Activated CD8-positive, alpha-beta T cell treated with anti-CD3 and anti-CD28 coated beads, Interleukin-2, amount 10 ng/mL, durations not matched to agents 7 days and 5 days (primary cell): ENCODE measurements at places on chromosomes 4 and X. TPM values are rescaled to one million over a fixed set of nuclear protein-coding genes. Genes with fewer than 3 reads are reported as not detected.

DNA sequence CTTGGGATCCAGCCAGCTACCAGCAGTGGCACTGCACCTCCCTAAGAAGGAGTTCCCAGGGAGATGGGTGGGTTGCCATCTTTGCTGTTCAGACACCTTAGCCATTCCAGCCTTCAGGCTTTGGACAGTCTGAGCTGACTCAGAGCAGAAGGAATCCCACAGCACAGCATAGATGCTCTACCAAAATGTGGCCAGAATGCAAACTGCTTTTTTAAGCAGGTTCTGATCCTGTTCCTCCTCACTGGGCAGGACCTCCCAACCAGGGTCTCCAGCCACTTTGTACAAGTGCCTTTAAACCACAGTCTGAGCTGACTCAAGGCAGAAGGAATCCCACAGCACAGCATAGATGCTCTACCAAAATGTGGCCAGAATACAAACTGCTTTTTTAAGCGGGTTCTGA is 209.0 kb downstream of the NPNT start:
- no peaks in the 10 kb centered on the region for H3K4me1 ChIP-seq
- DNase-seq: no peak
- H3K4me3 ChIP-seq: no peak overlapping the region
- H3K27me3 ChIP-seq: no peaks in the 10 kb centered on the region

DNA sequence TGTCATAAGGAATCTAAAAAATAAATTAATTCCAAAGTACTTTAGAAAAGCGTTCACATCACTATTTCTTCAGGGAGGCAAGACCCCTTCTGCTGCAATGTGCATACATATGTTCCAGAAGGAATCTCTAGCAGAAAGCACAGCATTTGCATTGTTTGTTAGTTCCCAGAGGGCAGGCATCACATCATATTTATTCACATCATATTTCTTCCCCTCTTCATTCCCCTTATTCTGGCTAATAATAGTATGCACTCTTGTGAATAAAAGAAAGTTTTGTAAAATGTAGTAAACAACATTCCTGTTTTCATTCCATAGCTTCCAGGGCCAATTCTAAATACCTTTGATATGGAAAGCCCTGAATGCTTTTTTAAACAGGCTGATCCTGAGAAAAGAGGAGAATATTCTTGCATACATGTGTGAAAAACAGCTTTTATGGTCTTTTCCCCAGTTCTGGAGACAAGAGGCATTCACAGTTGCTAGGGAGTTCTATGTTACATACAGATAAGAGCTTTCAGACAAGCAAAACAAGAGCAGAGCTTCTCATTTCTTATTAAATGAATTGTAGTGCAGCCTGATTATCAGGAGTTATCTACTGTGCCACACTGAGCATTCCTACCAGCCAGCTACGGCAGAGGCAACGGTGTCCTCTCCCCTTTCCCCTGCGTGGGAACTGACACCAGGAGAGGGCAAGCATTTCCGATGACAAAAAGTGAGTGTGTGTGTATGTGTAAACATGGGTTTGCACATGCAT is 15.2 kb downstream of the GATB start:
- no peak overlapping the region for H3K4me3 ChIP-seq
- H3K4me1 ChIP-seq: no peaks in the 10 kb centered on the region
- no peak overlapping the region for H3K27ac ChIP-seq

GRCh38 chrX:37967714-37968113 is 38.6 kb upstream of the SYTL5 start:
- H3K27ac ChIP-seq: no peak overlapping the region
- H3K36me3 ChIP-seq: no peaks in the 10 kb centered on the region
- DNase-seq: no peak
- no peaks in the 10 kb centered on the region for H3K27me3 ChIP-seq
- no peaks in the 10 kb centered on the region for H3K4me1 ChIP-seq

DNA sequence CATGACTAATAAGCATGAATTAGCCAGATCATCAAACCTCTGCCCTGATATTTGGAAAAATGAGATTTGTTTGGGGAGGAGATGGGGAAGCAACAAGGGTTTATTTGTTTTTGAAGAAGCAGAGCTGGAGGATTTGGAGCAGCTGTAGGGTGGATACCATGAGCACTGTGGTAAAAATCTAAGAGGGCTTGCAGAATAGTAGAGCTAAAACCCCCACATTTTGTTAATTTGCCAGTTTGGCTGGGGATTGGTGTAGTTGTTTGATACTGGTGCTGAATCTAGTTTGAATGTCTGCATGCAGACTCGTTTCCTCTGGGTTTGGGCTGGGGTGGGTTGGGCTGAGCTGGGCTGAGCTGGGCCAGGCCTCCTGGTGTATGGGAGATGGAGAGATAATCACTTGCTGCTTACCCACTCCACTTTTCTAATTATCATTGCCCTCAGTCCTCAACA is 43.7 kb downstream of the SMAD1 start:
- H3K4me1 ChIP-seq: no peaks in the 10 kb centered on the region
- H3K27me3 ChIP-seq: no peaks in the 10 kb centered on the region
- no peaks in the 10 kb centered on the region for H3K36me3 ChIP-seq
- no peak for DNase-seq
- H3K4me3 ChIP-seq: no peak overlapping the region

Gene FHDC1
- total RNA-seq: 0.24 TPM

Gene C4orf54
- total RNA-seq: not detected

Gene SSX1
- total RNA-seq: not detected

- no peak for DNase-seq
- no peak overlapping the region for H3K27ac ChIP-seq
- H3K36me3 ChIP-seq: peaks cover 4% of the 10 kb centered on the region
- peaks cover 4% of the 10 kb centered on the region for H3K4me1 ChIP-seq
These were observed 25.3 kb upstream of the S100P start for GRCh38 chr4:6668391-6668790.

Gene XAGE1A
- total RNA-seq: not detected

GRCh38 chr4:21819086-21819485 is 129.5 kb downstream of the KCNIP4 start:
- no peaks in the 10 kb centered on the region for H3K4me1 ChIP-seq
- H3K27ac ChIP-seq: no peak overlapping the region
- no peak overlapping the region for H3K4me3 ChIP-seq
- no peaks in the 10 kb centered on the region for H3K27me3 ChIP-seq

- H3K4me3 ChIP-seq: no peak overlapping the region
- DNase-seq: no peak
- H3K27ac ChIP-seq: no peak overlapping the region
- no peaks in the 10 kb centered on the region for H3K4me1 ChIP-seq
- no peaks in the 10 kb centered on the region for H3K27me3 ChIP-seq
- H3K36me3 ChIP-seq: no peaks in the 10 kb centered on the region
These were observed 98.2 kb downstream of the ARSJ start for GRCh38 chr4:113881256-113881655.

Gene UNC5C
- total RNA-seq: not detected

DNA sequence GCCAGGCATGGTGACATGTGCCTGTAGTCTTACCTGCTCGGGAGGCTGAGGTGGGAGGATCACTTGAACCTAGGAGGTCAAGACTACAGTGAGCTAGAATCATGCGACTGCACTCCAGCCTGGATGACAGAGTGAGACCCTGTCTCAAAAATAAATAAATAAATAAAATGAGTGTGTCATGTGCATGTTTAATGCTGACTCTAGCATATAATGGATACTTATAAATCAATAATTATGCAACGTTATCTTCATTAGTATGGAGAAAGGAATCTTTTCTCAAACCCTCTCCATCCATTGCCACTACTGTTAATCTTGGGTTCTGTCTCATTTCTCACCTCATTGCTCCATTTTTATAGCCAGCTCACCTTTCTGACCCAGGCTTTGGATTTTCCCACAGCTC is 189.5 kb upstream of the RPL34 start:
- H3K27me3 ChIP-seq: no peaks in the 10 kb centered on the region
- H3K4me3 ChIP-seq: no peak overlapping the region
- no peak overlapping the region for H3K27ac ChIP-seq
- peaks cover 2% of the 10 kb centered on the region for H3K36me3 ChIP-seq
- peaks cover 46% of the 10 kb centered on the region for H3K4me1 ChIP-seq

Gene SHROOM3
- total RNA-seq: not detected

- H3K27me3 ChIP-seq: no peaks in the 10 kb centered on the region
- peaks cover 2% of the 10 kb centered on the region for H3K36me3 ChIP-seq
- H3K27ac ChIP-seq: no peak overlapping the region
- no peak for DNase-seq
These were observed 318.6 kb upstream of the BMP3 start for GRCh38 chr4:80711956-80712355.

Gene NAT8L
- total RNA-seq: 0.05 TPM
